ENCODE measurements at places on chromosomes 13 and 19.
A peak's percentile ranks its signal among the peaks of the same experiment; 100 is the strongest.

GRCh38 chr13:41833201-41833600, 127.7 kb downstream of the VWA8 start:
- peak; percentile 35 for DNase-seq

DNA sequence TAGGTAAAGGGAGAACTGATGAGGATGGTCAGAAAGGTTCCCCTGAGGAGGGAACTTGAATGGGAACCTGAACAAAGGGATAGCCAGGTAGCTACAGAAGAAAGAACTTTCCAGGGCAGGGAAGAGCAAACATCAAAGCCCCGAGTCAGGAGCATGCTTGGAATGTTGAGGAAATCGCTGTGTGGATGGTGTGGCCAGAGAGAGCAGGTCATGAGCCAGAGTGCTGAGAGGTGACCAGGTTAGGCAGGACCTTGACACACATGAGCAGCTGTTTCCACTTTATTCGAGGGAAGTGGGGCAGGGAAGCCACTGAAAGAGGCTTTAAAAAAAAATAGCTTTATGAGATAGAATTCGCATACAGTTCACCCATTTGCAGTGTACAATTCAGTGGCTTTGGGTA, 4.4 kb downstream of the RAB8A start:
- DNase-seq, result no peak

DNA sequence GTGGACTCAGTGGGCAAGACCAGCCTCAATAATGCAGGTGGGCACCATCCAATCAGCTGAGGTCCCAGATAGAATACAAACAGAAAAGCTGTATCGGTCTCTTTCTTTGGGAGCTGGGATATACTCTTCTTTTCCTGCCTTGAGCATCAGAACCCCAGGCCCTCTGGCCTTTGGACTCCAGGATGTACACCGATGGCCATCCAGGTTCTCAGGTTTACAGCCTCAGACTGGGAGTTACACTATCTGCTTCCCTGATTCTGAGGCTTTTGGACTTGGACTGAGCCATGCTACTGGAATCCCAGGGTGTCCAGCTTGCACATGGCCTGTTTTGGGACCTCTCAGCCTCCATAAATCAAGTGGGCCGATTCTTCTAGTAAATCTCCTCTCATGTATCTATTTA, 27.6 kb upstream of the USP12 start:
- DNase-seq, result no peak

GRCh38 chr13:42745655-42746054, 35.7 kb upstream of the FAM216B start:
- DNase-seq, result no peak

DNA sequence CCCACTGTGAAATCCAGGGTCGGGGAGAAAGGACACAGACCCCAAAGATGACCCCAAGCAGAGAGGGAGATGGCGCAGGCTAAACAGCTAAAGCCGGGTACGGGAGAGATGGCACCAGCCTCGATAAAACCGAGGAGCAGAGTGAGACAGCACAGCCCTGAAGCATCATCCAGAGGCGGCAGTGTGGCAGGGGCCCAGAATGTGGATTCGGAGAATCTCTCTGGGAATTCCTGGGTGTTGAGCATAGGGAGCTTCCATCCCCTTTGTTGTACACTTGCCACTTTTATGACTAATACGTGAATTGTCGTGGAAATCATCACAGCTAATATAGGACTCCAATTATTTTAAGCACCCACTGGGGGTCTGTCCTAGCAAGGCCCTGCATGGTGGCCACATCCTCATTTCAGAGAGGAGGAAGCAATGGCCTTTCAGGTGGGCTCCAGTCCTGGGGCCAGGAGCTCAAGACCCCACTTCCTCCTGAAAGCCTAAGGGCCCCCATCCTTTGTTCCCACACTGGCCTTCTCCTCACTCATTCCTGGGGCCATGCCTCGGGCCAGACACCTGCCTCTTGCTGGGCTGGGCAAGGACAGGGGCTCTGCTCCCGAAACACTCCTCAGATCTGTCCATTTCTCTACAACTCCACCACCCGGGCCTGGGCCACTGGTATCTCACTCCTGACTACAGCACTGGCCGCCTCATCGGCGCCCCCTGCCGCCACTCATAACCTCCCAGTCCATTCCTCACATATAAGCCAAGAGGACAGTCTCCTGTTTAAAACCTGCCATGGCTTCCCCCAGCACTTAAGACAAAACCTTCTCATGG, 29.3 kb upstream of the ATP1A3 start:
- no peak for DNase-seq

DNA sequence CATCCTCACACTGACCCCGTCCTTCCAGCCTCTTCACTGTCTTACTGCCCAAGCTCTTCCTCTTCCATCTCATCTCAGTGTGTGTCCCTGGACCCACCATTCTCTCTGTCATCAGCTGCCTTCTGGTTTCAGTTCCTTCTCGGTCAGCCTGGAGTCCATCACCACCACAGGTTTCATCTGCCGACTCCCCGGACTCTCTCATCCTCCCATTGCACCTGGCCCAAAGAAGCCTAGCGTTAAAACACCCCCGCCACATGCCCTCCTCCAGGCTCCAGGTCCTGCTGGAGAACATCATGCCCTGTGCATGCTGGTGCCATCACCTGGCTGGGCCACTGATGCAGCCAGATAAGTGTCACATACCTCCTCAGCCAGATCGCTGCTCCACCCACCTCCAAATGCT, 122.1 kb upstream of the GPR12 start:
- no peak for DNase-seq

- DNase-seq, result no peak
These were observed 227.1 kb downstream of the GGACT start for GRCh38 chr13:100361504-100361903.

- DNase-seq, result no peak
These were observed 18.7 kb downstream of the MLLT1 start for GRCh38 chr19:6260912-6261650.

DNA sequence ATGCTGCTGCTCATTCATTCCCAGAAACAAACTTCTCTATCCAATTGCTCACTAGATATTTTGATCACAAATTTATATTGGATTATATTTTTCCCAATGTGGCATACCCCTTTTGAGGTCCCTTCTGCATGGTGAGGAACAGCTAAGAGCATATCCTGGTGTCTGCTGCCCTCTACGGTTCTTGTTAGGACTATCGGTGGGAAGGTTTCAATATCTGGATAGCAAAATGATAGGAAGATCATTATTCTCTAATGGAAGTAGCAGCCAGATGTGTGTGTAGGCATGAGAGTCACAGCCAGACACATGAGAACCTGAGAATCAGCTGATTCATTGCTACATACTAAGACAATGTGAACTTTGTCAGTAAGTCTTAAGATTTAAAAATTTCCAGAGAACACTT, 1422.4 kb upstream of the MIR17HG start:
- no peak for DNase-seq

DNA sequence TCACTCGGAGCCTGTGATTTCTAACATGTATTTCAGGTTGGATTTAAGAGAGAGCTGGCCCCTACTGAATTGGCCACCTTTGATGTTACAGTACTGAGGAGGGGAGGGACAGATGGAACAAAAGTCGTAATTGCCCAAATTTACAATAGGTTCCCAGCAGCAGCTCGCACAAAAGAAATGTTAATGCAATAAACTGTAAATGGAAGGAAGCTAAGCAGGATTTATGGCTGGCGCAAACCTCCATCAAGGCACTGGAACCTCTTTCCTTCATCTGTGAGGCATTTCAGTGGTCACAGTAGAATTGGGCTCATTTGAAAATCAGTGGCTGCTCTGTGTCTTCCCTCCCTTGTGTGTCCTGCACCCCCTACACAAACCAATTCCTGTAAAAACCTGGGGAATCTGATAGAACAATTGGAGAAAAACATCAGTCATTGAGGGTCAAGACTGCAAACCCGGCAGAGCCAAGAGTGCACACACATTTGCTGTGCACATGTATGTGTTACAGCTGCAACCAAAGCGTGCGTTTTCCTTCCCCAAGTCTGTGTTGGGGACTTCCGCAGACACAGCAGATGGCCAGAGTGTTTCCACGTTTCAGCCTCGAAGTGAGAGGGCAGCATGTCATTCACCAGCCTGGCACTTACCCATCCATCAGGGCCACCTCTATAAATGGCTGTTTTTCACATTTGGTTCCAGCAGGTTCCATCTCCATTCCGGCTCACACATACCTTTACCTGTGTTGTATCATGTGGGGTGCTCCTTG, 192.8 kb downstream of the TM9SF2 start:
- no peak for DNase-seq

GRCh38 chr19:18009412-18010066, 1.6 kb downstream of the ARRDC2 start:
- DNase-seq, result no peak

GRCh38 chr13:39415008-39415802, 187.8 kb downstream of the LHFPL6 start:
- DNase-seq, result peak; percentile 12

DNA sequence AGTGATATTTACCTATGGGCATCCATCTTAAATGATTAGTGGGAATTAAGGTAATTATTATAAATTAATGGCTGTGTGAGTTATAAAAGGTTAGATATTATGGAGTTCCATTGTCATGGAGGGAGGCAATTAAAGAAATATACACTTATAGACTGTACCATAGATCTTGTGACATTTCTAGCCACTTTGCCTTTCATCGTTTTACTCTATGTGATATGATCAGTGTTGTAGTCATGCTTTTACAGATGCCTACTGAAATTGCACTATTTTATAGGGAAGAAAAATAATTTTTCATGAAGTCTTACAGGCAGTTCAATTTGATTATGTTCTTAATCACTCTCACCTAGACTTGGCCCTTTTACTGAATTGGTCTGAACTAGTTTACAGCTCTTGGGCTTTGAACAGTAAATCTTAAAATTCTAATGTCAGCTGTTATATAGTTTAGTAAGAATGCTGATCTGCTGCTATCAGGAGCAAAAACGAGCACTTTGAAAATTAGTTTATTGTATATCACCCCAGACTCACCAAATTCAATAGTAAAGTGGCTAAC, 301.2 kb downstream of the GPC6 start:
- no peak for DNase-seq

DNA sequence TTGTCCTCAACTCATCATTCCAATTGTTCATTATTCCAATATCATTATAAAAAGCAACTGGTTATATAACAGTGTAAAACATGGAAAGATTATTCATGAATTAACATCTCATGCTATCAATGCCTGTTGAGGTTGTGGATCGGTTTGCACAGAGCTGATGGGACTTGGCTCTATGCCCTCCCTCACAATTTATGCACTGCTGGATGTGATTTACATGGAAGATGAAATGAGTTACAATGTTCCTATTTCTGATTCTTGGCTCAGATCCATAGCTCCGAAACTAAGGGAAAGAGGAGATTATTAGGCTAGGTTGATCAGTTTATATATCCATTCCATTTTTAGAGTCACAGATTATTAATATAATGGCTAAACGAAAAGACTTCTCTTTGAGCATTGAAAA, 38.6 kb downstream of the SCEL start:
- DNase-seq, result peak; percentile 56

- DNase-seq, result no peak
These were observed 1.8 kb downstream of the DNMT1 start for GRCh38 chr19:10192922-10193321.

- DNase-seq, result no peak
These were observed 29.5 kb downstream of the TMEM255B start for GRCh38 chr13:113788413-113789135.

DNA sequence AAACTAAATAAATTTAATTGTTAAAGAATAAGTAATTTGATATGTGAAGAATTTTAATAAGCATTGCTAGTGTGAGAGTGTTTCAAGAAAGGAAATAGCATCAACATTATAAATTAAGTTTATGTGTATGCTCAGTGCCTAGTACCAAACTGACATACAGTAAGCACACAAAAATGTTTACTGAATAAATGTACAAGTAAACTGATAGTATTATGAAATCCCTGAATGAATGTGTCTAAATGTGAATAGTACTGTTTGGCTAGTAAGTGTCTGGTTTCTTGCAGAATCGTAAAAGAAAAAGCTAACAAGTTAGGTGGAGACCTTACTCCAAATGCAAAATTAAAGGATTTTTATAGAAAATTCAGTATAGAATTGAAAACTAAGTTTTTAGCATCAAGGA, 233.6 kb downstream of the PCDH9 start:
- no peak for DNase-seq

GRCh38 chr19:11025445-11025844, 63.8 kb upstream of the LDLR start:
- no peak for DNase-seq

GRCh38 chr19:52963247-52963618, 552 bp upstream of the ZNF816 start:
- DNase-seq, result no peak

GRCh38 chr13:36129539-36129938, 1.6 kb downstream of the DCLK1 start:
- DNase-seq, result no peak

DNA sequence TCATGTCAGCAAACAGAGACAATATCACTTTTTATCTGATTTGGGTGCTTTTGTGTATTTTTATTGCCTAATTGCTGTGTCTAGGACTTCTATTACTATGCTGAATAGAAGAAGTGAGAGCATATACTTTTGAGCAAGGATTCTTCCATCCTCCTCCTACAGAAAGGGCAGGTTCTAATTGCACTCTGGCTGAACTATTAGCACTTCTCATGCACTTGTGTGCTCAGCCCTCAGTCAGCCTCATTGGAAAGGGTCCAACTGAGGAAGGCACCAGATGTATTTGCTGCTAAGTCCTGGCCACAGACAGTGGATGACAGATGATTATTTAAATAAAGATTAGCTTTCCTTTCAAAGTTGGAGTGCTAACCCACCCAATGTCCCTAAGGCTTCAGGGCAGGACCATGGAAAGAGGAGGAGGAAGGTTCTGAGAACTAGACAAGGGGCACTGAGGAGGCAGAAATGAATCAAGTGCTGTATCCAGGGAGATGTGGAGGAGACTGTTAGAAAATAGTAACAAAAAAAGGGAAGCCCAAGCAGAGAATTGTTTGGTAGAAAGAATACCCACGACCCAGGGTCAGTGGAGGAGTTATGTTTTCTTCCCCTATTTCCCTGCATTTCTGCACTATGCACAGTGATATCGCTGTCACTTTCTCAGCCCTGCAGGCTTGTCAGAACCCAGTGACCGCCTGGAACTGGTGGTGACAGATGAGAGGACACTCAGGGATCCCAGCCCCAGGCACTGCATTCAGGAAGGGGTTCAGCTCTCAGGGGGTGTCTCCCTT, 8.0 kb downstream of the LILRB4 start:
- no peak for DNase-seq

DNA sequence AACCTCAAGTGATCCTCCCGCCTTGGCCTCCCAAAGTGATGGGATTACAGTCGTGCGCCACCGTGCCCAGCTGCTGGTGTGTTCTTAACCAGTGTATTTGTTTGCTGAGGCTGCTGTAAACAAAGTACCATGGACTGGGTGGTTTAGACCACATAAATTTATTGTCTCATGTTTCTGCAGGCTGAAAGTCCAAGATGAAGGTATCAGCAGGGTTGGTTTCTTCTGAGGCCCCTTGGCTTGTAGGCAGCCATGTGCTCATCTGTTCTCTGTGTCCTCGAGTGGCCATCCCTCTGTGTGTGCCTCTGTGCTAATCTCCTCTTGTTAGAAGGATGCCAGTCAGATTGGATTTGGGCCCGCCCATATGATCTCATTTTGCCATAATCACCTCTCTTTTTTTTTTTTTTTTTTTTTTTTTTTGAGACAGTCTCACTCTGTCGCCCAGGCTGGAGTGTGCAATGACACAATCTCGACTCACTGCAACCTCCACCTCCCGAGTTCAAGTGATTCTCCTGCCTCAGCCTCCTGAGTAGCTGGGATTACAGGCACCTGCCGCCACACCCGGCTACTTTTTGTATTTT, 31.8 kb downstream of the PEX11G start:
- no peak for DNase-seq

All from head of caudate nucleus (tissue), 42 donors.